ENCODE measurements at places on chromosomes 1 and 21.

DNA sequence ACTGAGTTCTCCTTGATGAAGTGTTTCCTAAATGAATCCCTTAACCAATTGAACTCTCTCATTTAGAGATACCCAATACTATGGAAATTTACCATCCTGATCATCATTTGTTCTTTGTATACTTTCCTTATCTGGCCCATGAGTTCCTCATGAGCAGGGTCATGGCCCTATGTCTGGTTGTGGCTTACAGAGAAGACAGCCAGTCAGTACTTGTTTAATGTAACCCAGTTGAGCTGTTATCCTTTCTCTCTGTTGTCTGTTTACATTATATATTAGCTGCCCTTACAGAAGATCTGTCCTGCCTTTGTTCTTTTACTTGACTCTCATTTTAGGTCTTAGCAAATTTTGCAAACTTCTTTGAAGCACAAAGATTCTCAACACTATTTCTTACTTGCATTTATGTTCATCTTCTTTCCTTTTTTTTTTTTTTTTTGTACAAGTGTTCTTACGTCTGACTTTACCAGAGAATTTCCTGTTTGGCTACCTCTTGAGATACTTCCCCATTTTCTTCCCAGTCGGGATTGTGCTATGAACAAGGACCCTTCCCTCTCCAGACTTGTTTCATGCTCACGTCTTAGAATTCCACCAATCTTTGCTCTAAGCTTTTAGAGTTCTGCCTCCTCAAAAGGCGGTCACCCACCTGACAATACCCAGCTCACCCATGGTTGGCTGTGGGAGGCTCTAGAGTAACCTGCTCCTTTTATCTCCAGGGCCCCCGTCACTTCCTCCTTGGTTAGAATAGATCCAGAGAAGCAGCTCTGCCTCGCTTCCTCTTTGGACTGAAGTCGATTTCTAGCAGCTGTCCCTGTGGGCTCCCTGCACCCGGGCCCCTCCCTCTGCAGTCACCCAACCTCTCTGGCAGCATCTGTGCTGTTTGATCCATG, 53.6 kb upstream of the RUNX1 start:
- DNase-seq = no peak

GRCh38 chr1:235015291-235015985, 113.2 kb downstream of the TOMM20 start:
- DNase-seq = no peak

DNA sequence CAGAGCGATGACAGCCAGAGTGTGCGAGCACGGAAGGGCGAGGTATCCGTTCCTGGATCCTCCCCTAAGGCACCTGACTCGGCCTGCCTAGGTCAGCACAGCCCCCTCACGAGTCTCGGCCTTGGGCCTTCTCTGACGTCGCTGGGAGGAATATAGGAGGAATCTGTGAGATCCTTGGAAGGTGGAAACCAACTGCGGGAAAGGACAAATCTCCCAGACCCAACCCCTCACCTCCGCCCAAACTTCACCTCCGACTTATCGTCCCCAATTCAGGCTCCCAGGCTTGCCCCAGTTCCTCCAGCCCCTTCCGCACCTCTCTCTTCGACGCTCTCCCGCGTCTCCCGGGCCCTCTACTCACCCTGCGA, 494 bp downstream of the APH1A start:
- no peak for DNase-seq

- DNase-seq = no peak
Observed at GRCh38 chr1:31795801-31796621, 19.8 kb downstream of the SPOCD1 start.

GRCh38 chr21:42732033-42732410, 78.6 kb downstream of the PDE9A start:
- DNase-seq = no peak

GRCh38 chr1:37393173-37394120, 80.9 kb upstream of the ZC3H12A start:
- DNase-seq = no peak

- DNase-seq = no peak
Observed at GRCh38 chr1:7558041-7558461, 213.0 kb upstream of the VAMP3 start.

DNA sequence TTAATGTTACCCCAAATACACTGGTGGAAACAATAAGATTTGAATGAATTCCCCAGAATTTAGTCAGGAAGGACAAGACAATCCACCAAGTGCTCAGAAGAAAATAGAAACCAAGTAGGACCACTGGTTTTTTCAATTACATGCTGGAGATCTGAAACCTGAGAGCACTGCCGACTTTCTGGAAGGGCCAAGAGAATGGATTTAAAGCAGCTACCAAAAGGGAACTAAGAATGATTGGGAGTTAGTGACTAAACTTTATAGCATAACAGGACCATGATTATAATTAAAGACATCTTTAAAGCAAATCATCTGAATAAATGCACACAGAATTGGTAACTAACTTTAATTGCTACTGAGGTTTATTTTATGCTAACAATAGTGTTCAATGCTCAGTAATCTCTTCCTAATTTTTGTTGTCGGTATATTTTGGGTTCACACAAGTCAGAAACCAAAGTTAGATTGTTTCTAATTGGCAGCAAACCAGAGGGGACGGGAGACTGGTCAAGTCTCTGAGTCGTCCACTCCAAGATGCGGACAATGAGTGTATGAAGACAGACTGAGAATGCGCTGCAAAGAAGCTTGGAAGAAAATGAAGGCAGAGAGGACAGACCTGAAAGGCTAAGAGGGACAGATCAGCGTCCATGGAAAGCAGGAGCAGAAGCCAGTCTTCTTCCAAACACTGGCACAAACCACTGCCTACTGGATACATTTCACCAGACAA, 2.3 kb upstream of the RGS13 start:
- DNase-seq = no peak

DNA sequence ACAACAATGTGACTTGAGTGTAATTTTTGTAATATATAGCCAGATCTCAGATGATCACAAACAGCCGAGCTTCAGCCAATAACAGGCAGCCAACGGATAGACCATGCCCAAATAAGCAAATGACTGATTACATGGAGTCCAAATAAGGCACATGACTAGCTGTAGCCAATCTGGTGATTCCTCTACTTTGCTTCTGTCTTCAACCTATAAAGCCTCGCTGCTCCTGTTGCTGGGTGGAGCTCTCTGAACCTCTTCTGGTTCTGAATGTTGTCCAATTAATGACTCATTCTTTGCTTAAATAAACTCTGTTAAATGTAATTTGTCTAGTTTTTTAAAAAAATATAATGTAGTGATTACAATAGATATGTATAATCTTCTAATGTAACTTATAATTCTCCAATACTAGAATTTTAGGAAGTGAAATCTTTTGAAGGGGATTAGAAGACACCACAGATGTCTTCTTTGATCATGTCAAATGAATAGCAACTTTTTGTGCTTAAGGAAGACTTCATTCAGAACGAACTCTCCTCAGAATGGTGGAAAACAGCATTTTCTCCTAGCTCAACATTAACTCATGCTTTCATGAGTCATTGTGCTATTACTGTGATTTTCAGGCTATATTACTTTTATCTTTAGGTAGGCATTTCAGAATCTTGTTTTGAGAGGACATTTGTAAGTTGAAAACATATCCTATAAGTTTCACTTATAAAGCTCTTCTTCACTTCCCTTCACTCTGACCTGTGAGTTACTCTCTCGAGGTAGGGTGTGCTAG, 857.8 kb upstream of the B3GALT2 start:
- DNase-seq = no peak

DNA sequence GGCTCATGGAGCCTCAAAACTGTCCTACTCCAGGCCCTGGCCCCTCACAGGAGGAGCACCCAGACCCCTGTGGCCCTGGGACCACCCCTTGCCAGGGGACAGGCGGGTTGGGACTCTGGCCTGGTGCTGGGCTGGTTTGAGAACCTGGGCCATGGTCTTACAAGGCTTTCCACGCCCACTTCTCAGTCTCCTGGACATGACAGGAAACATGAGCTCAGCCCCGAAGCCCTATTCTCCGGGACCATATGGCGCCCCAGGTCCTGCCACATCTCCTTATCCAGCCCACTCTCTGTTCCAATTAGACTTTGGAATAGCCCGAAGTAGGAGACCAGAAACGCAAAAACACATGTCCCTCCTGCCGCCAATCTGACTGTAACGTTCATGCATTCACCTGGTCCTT, 47.9 kb downstream of the KCNAB2 start:
- DNase-seq = no peak

DNA sequence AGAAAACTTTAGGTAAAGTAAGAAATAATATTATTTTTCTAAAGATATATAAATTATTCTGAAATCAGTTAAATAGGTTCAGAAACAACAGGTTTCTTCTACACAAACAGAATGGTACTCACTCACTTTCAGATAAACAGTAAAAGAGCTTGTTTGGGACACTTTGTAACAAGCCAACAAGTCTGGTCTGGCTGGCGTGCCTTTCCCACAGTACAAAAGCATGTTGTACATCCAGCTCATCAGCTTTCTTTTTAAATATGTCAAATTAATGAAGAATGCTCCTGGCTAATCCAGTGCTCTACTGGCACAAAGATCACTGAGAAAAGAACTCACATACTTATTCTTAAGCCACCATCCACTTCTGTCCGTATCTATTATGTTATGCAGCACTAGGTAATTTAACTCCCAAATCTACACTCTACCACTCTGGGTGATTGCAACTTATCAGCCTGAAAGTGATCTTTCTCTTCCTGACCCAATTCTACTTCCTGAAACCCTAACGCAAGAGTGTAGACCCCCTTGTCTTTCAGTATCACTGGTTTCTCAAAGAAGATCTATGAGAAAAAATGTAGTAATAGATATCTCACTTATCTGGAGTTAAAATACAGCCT, 32.6 kb downstream of the TRIT1 start:
- no peak for DNase-seq

DNA sequence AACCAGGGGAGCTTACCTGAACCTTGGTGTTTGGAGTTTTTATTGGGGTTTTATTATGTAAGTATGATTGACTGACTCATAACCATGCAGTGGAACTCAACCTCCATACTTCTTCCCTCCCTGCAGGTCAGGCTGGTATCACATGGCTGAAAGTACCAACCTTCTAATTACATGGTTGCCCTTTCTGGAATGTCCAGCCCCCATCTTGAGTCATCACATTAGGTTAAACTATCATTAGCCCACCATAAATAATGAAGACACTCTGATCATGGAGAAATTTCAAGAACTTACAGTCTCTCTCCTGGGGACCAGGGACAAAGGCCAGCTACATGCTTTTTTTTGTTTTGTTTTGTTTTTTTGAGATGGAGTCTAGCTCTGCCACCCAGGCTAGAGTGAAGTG, 19.2 kb upstream of the DPH5 start:
- DNase-seq = no peak

- no peak for DNase-seq
Observed at GRCh38 chr1:96361961-96362360, 359.6 kb upstream of the PTBP2 start.

DNA sequence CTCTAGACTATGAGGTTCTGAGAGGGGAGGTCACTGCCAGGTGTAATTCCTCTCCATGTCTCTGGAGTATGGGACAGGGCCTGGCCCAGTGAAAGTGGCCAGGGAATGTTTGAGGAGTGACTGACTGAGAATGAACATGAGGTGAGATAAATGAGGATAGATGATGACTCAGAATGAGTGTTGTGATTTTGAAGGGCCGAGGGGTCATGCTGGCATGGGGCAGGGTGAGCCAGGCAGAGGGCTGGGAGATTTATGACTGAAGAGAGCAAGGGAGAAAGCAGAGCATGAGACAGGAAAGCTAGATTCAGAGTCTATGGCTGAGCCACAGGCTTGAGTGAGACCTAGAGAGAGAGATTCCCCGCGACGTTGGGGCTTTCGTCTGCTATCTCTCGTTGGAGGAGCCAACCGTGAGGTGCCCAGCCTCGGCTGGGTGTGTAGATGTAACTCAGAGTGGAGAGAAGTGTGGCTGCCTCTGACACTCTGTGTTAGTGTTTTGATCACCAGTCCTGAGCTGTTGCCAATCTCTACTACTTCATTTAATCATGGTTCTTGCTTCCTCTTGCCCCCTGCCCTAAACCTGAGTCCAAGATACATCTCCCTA, 50.1 kb downstream of the FOXD2 start:
- DNase-seq = peak; percentile 5

- no peak for DNase-seq
Observed at GRCh38 chr1:153277852-153278251, 18.4 kb downstream of the LORICRIN start.

DNA sequence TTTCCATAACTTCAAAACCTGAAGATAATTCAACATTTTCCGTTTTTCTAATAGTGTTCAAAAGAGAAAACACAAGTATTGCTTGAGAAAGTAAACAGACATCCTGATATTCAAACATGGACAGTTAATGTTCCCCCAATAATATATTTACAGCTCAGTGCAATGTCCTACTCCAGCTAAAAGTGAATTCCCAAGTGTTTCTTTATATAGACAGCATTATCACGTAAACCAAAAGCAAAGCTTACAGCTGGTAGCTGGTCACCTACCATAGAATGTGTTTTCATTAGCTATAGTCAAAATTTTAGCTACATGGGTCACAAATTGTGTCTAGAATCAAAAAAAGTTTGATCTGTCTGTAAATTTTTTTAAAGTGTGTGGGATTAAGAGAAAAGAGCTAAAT, 34.9 kb downstream of the WLS start:
- no peak for DNase-seq

DNA sequence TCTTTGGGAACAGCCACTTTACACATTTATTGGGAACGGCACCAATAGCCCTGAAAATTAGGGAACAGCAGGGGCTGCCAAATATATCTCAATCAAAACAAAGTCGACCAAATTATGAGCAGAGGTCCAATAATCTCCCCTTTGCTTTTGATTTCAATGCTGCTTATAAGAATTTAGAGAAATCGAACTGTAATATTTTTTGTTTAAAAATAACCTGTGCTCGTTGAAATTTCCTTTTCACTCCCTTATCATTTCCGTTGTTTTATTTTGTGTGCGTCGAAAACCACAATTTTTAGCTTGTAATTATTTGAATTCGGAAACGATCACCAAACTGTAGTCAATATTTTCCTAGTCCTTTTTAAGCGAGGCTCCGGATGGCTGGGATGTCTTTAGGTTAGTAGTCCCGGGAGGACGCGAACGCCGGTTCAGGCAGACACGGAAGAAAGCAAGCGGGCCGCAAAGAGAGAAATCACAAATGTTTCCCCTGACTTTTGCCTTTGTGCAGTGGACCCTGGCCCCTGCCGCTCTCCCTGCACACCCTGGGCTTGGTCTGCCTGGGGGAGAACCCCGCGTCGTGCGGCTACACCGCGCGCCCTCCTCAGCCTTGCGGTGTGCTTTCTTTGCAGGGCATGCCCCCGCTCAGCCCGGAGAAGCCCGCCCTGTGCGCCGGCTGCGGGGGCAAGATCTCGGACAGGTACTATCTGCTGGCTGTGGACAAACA, 2.3 kb downstream of the LHX9 start:
- DNase-seq = no peak

Data from right hindlimb (tissue), 1 donor.